A549 treated with RU486 at 1 μM for 4 hours (cell line): ENCODE measurements at places on chromosomes 16 and 17. TPM values are rescaled to one million over a fixed set of nuclear protein-coding genes. Genes with fewer than 3 reads are reported as not detected.

HSD11B2 gene
- total RNA-seq = 1.2 to 1.8 TPM (median 1.7 TPM) in 5 replicates

SLC38A8 gene
- not detected in 5 replicates for total RNA-seq

TBC1D16 gene
- 5.9 to 9.9 TPM (median 8.8 TPM) in 5 replicates for total RNA-seq

CD300E gene
- total RNA-seq = not detected in 5 replicates

ABCA5 gene
- 1.1 to 3.5 TPM (median 3.2 TPM) in 5 replicates for total RNA-seq
